ENCODE measurements at places on chromosomes 1 and 21.

DNA sequence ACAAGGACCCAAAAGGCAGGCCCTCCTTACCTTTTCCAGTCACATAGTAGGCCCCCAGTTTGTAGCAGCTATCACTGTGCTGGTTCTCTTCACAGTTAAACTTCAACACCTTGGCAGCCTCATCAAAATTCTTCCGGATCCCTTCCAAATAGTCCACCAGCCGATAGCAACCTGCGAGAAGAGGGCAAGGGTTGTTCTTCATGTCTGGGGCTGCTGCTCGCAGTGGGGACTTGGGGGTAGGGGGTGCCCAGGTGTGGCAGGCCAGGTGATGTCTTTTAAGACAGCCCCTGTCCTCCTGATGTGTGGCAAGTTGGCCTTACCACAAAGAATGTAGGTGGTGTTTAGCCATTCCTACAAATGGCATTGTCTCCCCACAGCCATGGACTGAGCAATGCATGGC, 5.5 kb downstream of the COA7 start:
- DNase-seq: no peak

DNA sequence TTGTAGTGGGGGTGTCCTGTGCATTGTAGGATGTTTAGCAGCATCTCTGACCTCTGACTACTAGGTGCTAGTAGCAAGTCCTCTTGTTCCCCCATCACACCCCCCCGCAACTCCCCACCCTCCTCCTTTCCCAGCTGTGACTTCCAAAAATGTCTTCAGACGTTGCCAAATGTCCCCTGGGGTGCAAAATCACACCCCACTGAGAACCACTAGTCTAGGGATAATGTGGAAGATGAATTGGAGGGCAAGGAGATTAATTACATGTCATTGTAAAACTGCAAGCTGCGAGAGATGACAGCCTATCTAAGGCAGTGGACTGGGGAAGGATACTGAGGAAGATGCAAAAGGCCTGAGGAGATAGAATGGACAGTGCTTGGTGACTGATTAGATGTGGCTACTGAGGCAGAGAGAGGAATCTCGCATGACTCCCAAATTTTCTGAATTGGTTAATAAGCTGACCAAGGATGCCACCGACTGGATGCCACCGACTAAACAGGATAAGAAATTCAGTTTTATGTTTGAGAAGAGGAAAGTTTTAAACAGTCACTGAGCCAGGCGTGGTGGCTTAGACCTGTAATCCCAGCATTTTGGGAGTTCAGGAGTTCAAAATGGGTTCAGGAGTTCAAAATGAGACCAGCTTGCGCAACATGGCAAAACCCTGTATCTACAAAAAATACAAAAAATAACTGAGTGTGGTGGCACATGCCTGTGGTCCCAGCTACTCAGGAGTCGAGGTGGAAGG, 3.1 kb upstream of the JAK1 start:
- DNase-seq: no peak

DNA sequence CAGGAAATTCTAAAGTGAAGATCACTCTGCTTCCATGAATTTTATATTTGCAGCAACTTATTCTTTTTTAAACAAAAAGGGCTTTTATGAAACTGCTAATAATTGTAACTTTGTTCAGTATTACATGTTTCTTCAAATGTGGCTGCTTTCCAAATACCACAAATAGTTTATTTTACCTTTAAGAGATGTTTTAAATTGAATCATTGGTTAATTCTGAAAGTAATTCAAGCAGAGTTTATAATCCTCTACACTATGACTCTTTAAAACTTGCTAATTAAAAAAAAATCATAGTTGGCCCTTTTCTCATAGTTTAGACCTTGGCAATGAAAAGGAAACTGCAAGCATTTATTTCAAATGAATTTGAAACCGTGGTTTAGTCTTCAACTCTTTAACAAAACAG, 59.6 kb downstream of the SDCCAG8 start:
- no peak for DNase-seq

DNA sequence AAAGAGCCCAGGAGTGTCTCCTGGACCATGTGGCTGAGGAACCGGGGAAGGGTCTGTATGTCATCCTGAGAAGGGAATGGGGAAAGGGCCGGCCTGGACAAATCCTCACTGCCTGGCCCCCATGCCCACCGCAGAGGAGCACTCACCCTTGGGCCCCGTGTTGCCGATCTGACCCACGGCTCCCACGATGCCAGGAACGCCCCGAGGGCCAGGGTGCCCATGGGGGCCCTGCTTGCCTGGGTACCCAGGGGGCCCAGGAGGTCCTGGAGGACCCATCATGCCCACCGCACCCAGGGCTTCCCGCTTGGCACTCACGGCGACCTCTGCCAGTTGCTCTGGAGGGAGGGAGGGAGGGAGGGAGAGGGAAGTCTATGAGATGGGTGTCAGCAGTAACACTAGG, 14.6 kb downstream of the COL9A2 start:
- no peak for DNase-seq

DNA sequence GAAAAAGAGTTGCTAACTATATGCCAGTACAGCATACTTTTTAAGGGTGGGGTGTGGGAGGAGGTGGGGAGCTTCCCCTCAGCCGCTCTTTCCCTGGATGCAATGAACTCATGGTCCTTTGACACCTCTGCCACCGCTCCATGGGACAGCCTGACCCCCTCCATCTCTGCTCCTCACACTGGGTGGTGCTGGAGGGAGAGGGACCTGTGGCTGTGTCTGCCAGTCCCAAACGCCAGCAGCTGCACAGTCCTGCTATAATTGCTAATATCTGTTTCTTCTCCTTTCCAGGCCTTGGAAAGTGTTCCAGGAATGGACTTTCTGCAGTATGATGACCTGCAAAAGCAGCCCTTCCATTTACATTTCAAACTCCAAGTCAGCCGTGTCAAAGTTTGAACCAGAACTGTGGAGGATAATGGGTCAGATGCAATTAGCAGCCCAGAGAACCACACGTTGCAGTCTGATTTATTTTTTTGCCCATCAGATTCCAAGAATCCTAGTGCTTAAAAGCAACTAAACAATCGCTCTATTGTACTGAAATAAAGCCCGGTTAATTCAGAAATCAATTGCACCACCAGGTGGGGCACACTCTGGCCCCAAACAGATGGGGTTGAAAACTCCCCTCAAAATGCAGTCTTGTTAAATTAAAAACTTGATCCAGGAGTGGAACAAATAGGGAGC, 160.7 kb upstream of the LMO4 start:
- no peak for DNase-seq

GRCh38 chr1:109131800-109132199, 17.9 kb downstream of the ELAPOR1 start:
- DNase-seq: no peak

DNA sequence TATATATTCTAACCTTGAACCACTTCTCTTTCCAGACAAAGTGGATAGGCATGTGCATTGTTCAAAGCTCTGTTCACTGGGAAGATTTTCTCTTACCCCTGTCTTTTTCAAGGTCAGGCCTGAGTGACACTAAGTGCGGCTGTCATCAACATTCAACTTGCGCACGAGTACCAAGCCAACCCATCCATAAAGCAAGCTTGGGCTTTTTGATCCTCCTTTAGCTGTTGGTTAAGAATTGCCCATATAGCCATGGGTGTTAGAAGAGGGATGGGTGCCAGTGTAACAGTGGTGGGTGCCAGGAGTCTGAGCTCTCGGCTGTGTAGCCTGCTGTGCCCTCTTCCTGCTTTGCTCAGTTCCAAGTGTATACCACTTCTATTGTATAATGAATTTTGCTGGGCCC, 136.1 kb downstream of the GLUL start:
- no peak for DNase-seq

DNA sequence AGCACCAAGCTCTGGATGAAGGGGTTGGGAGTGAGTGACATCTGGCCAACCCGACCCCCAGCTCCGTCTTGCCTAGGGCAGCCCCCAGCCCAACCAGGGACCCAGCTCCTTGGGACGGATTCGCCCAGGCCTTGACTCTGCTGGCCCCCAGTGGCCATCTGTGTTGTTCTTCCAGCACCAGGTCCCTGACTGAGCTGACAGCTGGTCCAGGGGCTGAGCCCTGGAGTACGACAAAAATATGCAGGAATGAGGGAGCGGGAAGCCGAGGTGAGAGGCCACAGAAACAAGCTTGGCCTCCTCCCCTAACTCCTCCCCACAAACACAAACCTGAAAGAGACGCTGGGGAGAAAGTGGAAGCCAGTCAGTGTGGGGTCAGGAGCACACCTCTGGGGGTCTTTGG, 55.0 kb upstream of the PAX7 start:
- peak; percentile 57 for DNase-seq

- no peak for DNase-seq
These were observed 8.3 kb downstream of the SDE2 start for GRCh38 chr1:225990705-225991464.

GRCh38 chr21:37936010-37936785, 19.9 kb upstream of the KCNJ6 start:
- no peak for DNase-seq

DNA sequence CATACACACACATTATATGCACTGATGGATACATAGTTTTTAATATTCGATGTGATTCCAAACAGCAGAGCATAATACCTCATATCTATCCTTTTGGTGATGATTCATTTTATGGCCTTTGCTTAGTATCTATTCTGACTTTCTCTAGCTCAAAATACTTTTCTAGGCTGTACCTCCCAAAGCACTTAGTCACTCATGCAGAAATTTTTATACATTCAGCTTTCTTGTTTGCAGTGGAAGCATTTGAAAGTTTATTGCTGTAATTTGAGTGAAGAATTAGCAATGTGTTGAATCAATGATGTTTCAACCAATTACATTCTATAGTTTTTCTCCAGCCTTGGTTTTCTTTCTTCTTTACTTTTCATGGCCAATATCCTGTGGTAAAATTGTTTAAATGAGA, 66.7 kb downstream of the LBR start:
- DNase-seq: no peak

GRCh38 chr1:48817505-48818114, 40.9 kb upstream of the BEND5 start:
- DNase-seq: peak; percentile 8

- DNase-seq: no peak
These were observed 65.2 kb downstream of the CNST start for GRCh38 chr1:246631426-246631825.

GRCh38 chr1:85984636-85985035, 171.9 kb downstream of the COL24A1 start:
- DNase-seq: no peak

- DNase-seq: no peak
These were observed 29.9 kb downstream of the TMCO1 start for GRCh38 chr1:165738794-165739193.

- no peak for DNase-seq
These were observed 129.0 kb downstream of the APP start for GRCh38 chr21:26041431-26042180.

GRCh38 chr1:205950280-205950679, 7.0 kb upstream of the SLC26A9 start:
- no peak for DNase-seq

GRCh38 chr1:216807696-216808095, 84.5 kb upstream of the ESRRG start:
- DNase-seq: no peak

DNA sequence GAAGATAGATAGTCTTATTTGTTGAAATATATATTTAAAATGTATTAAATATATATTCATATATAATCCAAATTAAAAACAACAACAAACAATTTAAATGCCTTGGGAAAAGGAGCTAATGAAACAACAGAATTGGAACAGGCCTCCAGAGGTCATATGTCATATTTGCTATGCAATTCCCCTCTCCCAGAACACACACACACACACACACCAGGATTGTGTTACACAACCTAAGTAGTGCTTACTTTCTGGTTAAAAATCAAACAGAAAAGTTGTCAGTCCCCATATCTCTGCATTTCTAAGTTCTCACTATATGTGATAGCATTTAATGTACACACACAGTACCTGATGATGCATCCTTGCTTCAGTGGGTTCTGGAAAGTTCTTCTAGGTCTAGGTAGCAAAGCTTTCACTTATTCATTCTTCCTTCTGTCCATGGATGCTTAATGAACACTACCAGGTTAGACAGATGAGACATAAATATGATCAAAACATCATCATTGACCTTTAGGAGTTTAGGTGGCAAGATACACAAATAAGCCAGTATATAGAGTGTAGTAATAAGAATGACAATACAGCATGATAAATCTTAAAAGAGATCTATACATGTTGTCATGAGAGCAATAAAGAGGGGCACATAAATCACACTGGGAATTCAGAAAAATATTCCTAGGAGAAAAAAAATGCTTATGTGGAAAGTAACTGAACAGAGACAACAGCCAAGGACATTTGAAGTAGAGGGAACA, 662.8 kb downstream of the PTPRC start:
- no peak for DNase-seq

- no peak for DNase-seq
These were observed 463.5 kb downstream of the LMO4 start for GRCh38 chr1:87791931-87792740.

- peak; percentile 38 for DNase-seq
These were observed 30.9 kb downstream of the WNT3A start for GRCh38 chr1:228037401-228038386.

DNA sequence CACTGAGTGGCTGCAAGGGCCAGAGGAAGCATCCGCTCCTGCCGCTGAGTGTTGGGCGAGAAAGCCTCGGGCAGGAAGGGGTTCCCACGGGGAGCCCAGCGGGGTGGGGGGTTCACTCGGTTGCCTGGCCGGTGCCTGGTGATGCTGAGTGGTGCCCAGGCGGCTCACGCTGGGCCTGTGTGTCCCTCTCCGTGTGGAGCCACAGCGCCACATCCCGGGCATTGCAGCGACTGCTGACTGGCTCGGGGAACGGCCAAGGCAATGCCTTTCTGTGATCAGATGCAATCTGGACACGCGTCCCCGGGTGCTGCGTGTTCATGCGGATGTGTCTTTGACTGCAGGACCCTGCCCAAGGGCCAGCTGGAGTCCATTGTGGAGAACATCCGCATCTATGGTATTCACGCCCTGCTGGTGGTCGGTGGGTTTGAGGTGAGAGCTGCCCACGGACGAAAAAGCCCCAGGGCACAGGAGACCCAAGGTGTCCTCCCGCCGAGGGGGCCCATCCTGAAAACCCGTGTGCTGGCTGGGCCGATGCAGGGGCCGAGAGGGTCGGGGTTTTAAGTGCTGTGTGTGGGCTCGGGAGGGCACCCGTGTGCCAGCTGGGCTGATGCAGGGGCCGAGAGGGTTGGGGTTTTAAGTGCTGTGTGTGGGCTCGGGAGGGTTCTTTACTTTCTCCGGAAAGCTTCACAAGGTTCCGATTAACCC, 16.4 kb downstream of the CFAP410 start:
- DNase-seq: no peak

DNA sequence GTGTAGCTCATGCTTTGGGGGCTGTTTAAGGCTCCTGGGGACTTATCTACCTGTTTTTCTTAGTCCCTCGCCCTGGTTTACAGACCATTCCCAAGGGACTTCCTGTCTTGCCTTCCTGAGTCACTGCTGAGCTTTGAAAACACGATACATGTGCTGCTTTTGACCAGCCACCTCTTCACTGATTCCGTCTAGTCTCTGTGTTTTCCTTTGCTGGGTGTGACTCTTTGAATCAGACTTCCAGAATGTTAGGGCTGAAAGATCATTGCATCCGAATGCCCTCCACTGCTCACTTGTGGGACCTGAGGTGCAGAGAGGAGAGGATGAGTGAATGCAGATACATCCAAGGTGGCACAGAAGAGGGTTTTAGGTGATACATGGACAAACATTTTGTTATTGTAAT, 35.4 kb upstream of the CITED4 start:
- no peak for DNase-seq

GRCh38 chr1:53365437-53366063, 37.7 kb upstream of the LRP8 start:
- no peak for DNase-seq

Measured in stimulated activated CD4-positive, alpha-beta T cell treated with anti-CD3 and anti-CD28 coated beads, Interleukin-4, amount 100 ng/mL, for 48 hours (primary cell).